ENCODE measurements at places on chromosomes 5 and 9.

- DNase-seq = no peak
Measured at GRCh38 chr9:121675969-121676822, 24.8 kb downstream of the DAB2IP start.

- DNase-seq = no peak
Measured at GRCh38 chr5:114191441-114191840, 170.4 kb upstream of the KCNN2 start.

GRCh38 chr5:38922199-38922598 is 76.4 kb downstream of the OSMR start:
- peak; percentile 71 for DNase-seq

DNA sequence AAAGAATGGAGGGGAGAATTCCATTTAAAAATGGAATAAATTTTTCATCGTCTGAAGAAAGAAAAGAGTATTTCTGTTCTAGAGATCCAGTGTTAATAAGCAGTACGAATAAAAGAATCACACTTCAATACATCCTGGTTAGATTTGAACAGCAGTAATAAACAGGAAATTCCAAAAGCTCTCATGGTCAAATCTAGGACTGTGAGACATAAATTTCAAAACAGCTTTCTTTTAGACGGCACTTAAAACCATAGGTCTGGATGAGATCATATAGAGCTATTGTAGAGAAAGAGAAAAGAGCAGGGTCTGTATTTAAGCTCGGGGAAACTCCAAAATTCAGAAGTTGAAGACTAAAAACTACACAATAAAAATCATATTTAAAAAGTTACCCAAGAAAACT is 1006.9 kb upstream of the CTNND2 start:
- no peak for DNase-seq

DNA sequence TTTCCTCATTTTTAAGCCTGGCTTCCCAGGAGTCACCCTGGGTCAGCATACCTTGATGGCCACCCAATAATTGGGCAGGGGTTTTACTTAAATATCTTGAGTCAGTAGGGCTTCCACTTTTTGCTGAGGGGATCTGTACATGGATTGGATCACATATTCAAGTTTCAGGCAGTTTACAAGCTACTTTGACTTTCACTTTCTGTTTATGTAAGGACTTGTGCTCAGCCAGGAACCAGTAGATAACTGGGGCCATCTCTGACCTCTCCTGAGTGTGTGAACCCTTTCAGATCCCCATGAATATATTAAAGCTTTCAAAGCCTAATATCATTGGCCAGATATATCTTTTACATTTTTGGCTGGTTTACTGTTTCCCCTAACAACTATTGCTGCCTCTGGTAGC is 45.1 kb downstream of the SLCO6A1 start:
- no peak for DNase-seq

GRCh38 chr5:143554187-143554717 is 150.8 kb upstream of the NR3C1 start:
- DNase-seq = peak; percentile 3

- DNase-seq = no peak
Measured at GRCh38 chr5:159923008-159923407, 6.7 kb downstream of the ADRA1B start.

Measured in hematopoietic multipotent progenitor cell treated with erythropoietin and hydrocortisone succinate and interleukin-3 and kit ligand, for 4 days (in vitro differentiated cells).